Naive thymus-derived CD4-positive, alpha-beta T cell (primary cell): ENCODE measurements at places on chromosomes 2 and 18.

DNA sequence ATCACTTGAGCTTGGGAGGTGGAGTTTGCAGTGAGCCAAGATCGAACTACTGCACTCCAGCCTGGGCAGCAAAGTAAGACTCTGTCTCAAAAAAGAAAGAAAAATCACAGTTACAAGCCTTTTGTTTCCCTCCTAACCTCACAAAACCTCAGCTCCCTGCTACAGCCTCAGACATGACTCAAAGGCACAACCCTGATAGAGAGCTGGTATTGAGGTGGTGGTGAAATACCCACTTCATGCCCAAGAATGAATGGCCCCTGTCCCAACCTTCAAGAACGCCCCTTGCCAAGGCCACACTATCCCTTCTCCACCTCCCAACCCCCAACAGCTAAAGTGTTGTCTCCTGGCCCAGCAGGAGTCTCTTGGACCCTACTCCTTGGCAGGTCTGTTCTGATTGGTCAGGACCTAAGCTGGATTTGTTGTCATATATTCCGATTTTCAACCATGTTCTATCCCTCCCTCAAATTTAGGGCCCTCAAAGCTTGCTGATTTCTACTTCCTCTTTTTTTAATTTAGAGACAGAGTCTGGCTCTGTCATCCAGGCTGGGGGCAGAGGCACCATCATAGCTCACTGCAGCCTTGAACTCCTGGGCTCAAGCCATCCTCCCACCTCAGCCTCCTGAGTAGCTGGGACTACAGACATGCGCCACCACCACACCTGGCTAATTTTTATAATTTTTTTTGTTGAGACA is 61.9 kb upstream of the BZW1 start:
- H3K4me1 ChIP-seq = no peaks in the 10 kb centered on the region
- no peaks in the 10 kb centered on the region for H3K36me3 ChIP-seq
- no peak overlapping the region for H3K4me3 ChIP-seq
- DNase-seq = no peak
- no peaks in the 10 kb centered on the region for H3K27me3 ChIP-seq
- no peak overlapping the region for H3K27ac ChIP-seq

- H3K4me1 ChIP-seq = no peaks in the 10 kb centered on the region
- H3K4me3 ChIP-seq = no peak overlapping the region
- H3K27me3 ChIP-seq = no peaks in the 10 kb centered on the region
- no peaks in the 10 kb centered on the region for H3K36me3 ChIP-seq
Measured at GRCh38 chr2:157182834-157183396, 74.6 kb upstream of the GALNT5 start.

GRCh38 chr2:233056961-233057605 is 3.1 kb upstream of the INPP5D start:
- no peaks in the 10 kb centered on the region for H3K27me3 ChIP-seq
- no peak overlapping the region for H3K27ac ChIP-seq
- peaks cover 22% of the 10 kb centered on the region for H3K4me1 ChIP-seq
- H3K36me3 ChIP-seq = no peaks in the 10 kb centered on the region

DNA sequence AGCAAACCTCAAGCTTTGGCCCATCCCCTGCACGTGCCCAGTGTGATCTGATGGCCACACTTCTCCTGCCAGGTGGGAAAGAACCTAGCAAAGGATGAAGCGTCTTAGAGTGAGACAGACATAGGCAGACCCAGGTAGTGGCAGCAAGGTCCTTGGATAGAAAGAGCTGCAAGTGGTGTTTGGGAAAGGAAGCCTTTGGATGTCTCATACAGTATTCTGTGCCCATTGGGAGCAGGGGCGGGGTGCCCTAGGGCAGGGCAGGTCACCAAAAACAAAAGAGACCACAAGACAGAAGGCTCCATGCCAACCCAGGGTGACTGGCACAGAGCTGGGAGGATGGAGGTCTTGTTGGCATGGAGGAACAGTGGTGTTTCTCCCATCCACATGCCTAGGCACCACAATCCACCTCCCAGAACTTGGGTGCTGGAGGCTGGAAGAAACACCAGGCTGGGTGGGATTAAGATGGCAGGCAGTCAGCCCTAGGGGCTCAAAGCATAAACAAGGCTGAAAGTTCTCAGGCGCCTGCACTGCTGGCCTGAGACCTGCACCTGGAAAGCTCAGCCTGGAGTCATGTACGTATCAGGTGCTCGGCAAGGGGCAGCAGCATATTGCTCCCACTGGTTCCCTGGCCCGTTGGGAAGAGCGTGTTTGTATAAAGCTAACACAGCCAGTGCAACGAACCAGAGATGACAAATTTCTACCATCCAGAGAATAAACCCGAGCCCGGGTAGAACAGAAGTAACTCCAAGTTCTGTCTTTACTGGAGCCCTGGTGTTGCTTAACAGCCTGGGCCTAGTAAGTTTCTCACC is 52.9 kb downstream of the CRACDL start:
- no peaks in the 10 kb centered on the region for H3K27me3 ChIP-seq
- no peaks in the 10 kb centered on the region for H3K4me1 ChIP-seq

DNA sequence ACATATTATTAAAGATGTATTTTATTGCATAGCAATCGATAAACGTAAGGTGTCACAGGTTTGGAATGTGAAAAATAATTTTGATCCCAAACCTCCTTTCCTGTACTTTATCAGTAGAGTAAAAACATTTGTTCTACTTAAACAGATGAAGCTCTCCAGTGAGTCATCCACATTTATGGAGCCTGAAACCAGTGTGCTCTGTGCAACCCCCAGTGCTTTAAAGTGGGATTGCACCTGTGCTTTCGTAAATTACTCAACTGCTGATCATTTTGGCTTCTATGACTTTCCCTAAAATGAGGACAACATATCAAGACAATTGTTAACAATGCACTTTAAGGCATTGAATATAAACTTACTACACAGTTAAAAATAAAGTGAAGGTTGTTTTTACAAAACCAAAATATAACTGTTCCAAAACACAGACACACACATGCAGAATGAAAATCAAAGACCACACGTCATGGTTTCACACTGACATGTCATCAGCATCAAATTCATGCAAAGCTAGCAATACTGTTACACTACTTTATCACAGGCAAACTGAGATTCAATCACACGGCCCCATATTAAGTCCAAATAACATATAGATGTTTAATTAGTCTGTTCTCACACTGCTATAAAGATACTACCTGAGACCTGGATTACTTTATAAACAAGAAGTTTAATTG is 9.7 kb downstream of the TMEM18 start:
- H3K27me3 ChIP-seq = no peaks in the 10 kb centered on the region
- H3K36me3 ChIP-seq = peaks cover 62% of the 10 kb centered on the region
- no peak overlapping the region for H3K4me3 ChIP-seq
- H3K27ac ChIP-seq = no peak overlapping the region
- H3K4me1 ChIP-seq = peaks cover 4% of the 10 kb centered on the region

DNA sequence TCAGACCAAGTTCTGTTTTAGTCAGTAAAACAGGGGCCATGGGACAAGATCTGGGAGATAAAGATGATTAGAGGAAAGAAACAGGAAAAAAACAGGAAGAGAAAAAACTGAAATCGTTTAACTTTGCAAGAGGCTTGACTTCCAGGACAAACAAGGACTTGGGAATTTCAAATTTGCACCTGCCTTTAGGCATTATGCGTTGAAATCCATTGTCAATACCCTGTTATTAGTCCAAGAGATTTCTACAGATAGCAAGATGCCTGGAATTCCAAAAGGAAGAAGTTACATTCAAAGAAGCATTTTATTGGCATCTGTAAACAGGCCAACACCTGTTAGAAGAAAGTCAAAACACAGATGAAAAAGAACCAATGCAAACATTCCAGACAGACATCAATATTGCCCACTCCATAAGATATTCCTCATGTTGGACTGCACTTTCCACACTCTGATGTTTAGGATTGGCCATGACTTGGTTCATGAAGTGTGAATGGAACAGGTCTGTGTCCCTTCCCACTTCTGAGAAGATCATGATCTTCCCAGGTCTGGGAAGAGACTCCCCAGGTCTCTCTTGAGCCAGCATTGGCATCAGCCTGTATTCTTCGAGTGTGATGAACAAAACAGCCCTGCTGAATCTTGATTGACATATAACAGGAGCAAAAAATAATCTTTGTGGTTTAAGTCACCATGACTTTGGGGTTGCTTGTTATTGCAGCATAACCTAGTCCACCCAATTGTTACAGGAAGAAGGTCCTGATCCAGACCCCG is 181.4 kb upstream of the FN1 start:
- H3K27me3 ChIP-seq = no peaks in the 10 kb centered on the region
- H3K4me1 ChIP-seq = no peaks in the 10 kb centered on the region
- no peak for DNase-seq
- H3K4me3 ChIP-seq = no peak overlapping the region
- H3K27ac ChIP-seq = no peak overlapping the region

- H3K27me3 ChIP-seq = no peaks in the 10 kb centered on the region
- no peak overlapping the region for H3K4me3 ChIP-seq
- no peaks in the 10 kb centered on the region for H3K4me1 ChIP-seq
- no peak for DNase-seq
- no peak overlapping the region for H3K27ac ChIP-seq
Measured at GRCh38 chr18:67135981-67136380, 380.5 kb downstream of the DSEL start.

DNA sequence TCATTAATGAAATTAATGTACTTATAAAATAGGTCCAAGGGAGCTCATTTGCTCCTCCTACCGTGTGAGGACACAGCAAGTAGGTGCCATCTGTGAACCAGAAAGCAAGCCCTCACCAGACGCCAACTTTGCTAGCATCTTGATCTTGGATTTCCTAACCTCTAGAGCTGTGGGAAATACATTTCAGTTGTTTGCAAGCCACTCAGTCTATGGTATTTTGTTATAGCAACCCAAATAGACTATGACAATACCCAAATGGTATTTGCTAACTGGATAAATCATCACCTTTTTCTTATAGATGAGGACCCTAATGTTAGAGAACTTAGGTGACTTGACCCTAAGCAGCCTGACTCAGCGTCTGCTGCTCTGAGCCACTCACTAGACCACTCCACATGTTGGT is 379.6 kb downstream of the HRH4 start:
- no peaks in the 10 kb centered on the region for H3K4me1 ChIP-seq
- H3K36me3 ChIP-seq = no peaks in the 10 kb centered on the region
- H3K27ac ChIP-seq = no peak overlapping the region
- H3K27me3 ChIP-seq = no peaks in the 10 kb centered on the region
- DNase-seq = no peak

GRCh38 chr2:8573234-8573941 is 108.5 kb upstream of the ID2 start:
- peak; percentile 19 for DNase-seq
- no peaks in the 10 kb centered on the region for H3K27me3 ChIP-seq
- peaks cover 20% of the 10 kb centered on the region for H3K4me1 ChIP-seq
- no peaks in the 10 kb centered on the region for H3K36me3 ChIP-seq
- H3K4me3 ChIP-seq = no peak overlapping the region

GRCh38 chr18:710418-711300 is 1.8 kb downstream of the ENOSF1 start:
- peak overlapping the region; percentile 76 for H3K27ac ChIP-seq
- H3K4me1 ChIP-seq = peaks cover 12% of the 10 kb centered on the region
- peaks cover 6% of the 10 kb centered on the region for H3K36me3 ChIP-seq
- no peaks in the 10 kb centered on the region for H3K27me3 ChIP-seq

DNA sequence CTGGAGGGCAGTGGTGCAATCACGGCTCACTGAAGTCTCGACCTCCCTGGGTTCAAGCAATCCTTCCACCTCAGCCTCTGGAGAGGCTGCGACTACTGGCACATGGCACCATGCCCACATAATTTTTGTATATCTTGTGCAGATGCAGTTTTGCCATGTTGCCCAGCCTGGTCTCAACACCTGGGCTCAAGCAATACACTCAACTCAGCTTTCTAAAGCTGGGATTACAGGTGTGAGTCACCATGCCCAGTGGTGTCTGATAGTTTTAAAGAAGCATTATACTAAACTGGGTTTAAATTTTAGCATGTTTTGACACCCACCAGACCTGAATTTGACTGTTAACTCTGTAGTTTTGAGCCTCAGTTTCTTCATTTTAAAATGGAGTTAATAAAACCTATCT is 109.4 kb upstream of the SLC38A11 start:
- H3K27ac ChIP-seq = no peak overlapping the region
- no peak overlapping the region for H3K4me3 ChIP-seq
- no peak for DNase-seq
- no peaks in the 10 kb centered on the region for H3K27me3 ChIP-seq

DNA sequence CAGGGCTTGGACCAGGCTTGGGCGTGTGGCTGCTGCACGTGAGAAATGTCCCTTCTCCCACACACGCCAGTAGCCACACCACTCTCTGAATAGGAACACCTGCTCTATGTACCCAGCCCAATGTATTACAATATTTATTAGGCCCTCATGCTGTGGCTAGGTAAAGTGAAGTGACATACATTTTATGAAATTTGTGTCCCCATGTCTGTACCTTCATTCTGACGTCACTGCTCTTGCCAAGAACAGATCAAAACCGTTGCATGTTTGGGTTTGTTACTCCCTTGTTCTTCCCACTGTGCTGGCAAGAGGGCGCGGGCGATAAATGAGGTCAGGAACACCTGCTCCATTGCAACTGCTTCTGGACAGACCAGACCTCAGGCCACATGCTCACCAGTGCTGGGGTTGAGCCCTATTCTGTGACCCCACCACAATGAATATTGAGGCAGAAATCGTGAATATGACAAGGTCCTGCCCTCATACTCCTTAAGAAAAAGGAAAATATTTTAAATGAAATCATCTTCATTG is 436.4 kb upstream of the SALL3 start:
- H3K4me3 ChIP-seq = no peak overlapping the region
- H3K36me3 ChIP-seq = no peaks in the 10 kb centered on the region
- no peaks in the 10 kb centered on the region for H3K4me1 ChIP-seq
- no peaks in the 10 kb centered on the region for H3K27me3 ChIP-seq
- DNase-seq = no peak

- no peak overlapping the region for H3K4me3 ChIP-seq
- H3K27ac ChIP-seq = no peak overlapping the region
- H3K36me3 ChIP-seq = no peaks in the 10 kb centered on the region
- DNase-seq = no peak
- H3K4me1 ChIP-seq = peaks cover 26% of the 10 kb centered on the region
Measured at GRCh38 chr2:198044777-198045176, 240.4 kb downstream of the PLCL1 start.

DNA sequence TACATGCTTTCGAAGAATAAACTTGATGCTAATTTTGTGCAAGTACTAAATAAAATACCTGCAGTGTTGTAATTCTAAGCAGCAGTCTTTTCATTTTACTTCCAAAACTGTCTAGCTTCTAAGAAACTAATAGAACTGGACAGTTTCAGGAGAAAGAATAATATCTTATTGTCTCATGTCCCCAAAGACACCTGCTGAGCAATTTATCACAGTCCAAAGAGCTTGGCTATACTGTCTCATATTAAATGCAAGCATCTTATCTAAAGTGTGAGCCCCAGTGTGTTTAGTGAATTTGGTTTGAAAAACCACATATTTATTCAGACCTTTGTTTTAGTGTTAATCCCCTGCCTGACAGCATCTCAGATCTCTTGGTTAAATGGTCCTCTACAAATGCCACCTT is 374.3 kb downstream of the TMX3 start:
- no peaks in the 10 kb centered on the region for H3K36me3 ChIP-seq
- H3K27ac ChIP-seq = no peak overlapping the region
- H3K27me3 ChIP-seq = no peaks in the 10 kb centered on the region
- H3K4me3 ChIP-seq = no peak overlapping the region
- no peaks in the 10 kb centered on the region for H3K4me1 ChIP-seq
- no peak for DNase-seq

GRCh38 chr2:30445266-30445821 is 1.7 kb upstream of the LCLAT1 start:
- no peaks in the 10 kb centered on the region for H3K27me3 ChIP-seq
- no peak overlapping the region for H3K4me3 ChIP-seq
- H3K27ac ChIP-seq = no peak overlapping the region
- no peak for DNase-seq
- no peaks in the 10 kb centered on the region for H3K36me3 ChIP-seq
- peaks cover 19% of the 10 kb centered on the region for H3K4me1 ChIP-seq

- H3K4me3 ChIP-seq = peak within 1 kb of the TSS; percentile 53
- H3K4me1 ChIP-seq = peaks cover 30% of the 10 kb centered on the region
- H3K27me3 ChIP-seq = peaks cover 3% of the 10 kb centered on the region
- H3K36me3 ChIP-seq = no peaks in the 10 kb centered on the region
Measured at GRCh38 chr2:218880102-218880858, at the start of gene WNT10A. WNT10A (plus strand) TSS chr2:218880852; CDS start chr2:218880996, 144 bp downstream.
